AG04450 (cell line): ENCODE measurements at places on chromosomes 1 and 21. TPM values are rescaled to one million over a fixed set of nuclear protein-coding genes. Genes with fewer than 3 reads are reported as not detected.

ANKRD35 gene
- polyA plus RNA-seq, result 2.6 and 2.7 TPM in 2 replicates

CRYZL1 gene
- 43.9 and 58.4 TPM in 2 replicates for polyA plus RNA-seq

COL11A1 gene
- 8.2 and 8.3 TPM in 2 replicates for polyA plus RNA-seq

CCDC190 gene
- polyA plus RNA-seq, result not detected in 2 replicates

DNA sequence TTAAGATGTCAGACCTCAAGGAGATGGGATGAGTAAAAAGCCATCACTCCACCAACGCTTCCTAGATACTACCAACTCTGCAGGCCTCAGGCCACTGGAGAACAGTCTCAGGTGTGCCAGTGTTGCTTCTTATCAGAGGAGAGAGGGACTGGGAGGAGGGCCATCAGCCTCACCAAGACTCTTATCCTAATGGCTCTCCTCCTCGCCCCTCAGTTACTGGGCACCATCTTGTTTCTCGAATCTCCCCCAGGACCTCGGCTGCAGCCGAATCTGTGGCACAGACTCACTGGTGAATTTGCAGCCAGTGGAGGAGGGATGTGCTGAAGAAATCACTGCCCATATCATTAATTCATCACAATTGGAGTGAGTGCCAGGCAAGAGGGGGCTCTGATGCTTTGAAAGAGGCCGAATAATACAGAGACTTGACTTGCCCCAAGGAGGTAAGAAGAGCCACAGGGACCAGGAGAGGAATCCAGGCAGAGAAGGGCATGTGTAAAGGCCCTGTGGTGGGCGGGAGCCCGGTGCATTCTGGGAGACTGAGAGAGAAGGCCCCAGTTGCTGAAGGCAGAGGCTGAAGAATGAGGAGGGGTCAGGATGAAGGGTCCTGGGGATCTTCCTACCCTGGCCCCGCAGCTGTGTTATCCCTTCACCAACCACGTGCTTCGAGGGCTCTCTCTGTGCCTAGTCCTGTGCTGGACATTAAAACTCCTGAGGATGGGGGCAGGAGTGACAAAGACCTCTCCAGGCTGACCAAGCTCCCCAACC lies 129.8 kb downstream of the PTPRU start:
- DNase-seq, result no peak

DNA sequence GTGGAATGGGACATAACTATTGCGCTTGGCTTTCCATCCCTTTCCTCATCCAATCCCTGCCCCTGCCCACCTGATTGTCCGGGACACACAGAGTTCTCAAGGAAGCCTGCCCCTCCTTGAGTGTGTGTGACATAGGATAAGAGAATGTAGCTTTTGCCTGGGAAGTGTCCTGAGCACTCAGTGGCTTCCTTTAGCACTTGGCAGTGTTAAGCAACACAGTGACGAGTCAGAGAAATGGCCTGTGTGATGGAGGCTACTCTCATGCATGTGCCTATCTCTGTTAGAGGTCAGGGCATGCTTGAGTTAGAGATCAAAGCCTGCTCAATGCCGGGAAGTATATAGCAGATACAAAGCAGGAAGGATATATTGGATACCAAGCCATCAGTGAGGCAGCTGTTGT lies 289.5 kb downstream of the SIPA1L2 start:
- DNase-seq, result no peak
